ENCODE measurements at places on chromosomes 1 and 21.
A peak's percentile ranks its signal among the peaks of the same experiment; 100 is the strongest.

- DNase-seq: no peak
Observed at GRCh38 chr1:104064399-104064798, 314.7 kb downstream of the AMY1C start.

GRCh38 chr21:35510957-35511695 is 462.0 kb upstream of the RUNX1 start:
- peak; percentile 6 for DNase-seq

- DNase-seq: no peak
Observed at GRCh38 chr1:54518489-54518888, 29.5 kb upstream of the ACOT11 start.

DNA sequence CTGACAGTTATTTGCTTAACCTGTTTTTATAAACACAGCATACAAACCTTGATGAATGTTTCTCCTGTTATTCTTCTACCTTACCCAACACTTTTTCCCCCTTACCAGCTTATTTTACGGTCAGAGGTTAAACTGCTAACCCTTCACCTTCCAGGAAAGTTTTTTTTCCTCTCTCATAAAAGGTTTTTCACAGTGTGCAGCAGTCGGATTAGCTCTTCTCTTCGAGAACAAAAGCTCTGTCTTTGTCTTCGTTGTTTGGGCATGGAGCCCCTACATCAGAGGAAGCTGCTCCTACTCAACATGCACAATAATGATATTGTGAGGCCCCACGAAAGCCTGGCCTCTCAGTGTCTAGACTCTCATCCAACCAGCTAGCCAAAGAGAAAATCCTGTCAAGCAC is 42.0 kb downstream of the DENND1B start:
- no peak for DNase-seq

DNA sequence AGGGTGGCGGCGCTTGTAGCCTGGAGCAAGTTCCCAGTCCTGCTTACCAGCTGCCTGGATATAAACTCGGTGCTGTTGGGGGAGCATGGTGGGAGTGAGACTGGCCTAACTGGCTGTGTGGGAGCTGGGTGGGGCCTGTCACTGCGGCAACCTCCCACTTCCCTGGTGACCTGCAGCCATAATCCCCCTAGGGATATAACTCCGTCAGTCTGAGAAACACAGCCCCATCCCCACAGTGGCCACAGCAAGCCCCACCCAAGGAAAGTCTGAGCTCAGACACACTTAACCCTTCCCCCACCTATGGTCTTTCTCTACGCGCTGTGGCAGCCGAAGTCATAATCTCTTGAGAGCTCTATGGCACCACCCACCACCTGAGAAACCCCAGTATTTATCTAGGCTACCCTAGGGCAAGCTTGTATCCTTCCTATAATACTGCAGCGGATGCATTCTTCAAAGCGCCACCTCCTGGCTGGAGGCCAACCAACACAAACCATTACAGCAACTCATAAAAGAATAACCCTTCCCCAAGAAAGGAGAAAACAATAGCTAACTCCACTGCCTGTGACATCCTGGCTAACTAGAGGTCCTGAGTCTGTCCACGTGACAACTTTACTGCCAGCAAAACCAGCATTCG is 57.4 kb downstream of the ZNF648 start:
- DNase-seq: no peak

DNA sequence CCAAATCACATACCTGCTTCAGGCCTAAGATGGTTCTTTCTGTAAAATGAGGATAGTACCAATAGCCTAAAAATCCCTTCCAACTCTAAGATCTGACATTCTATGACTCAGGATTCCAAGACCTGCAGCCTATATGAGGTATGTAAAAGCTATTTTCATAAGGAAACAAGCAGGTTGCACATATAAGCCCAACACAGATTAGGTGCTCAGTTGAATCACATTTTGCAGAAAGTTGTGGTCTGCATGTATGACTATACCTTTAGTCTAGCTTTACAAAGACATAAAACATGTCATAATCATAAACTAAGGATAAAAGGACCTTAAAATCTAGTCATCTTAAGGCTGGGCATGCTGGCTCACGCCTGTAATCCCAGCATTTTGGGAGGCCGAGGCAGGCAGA is 7.3 kb downstream of the KTI12 start:
- no peak for DNase-seq

GRCh38 chr1:66618390-66618789 is 84.4 kb downstream of the SGIP1 start:
- no peak for DNase-seq

DNA sequence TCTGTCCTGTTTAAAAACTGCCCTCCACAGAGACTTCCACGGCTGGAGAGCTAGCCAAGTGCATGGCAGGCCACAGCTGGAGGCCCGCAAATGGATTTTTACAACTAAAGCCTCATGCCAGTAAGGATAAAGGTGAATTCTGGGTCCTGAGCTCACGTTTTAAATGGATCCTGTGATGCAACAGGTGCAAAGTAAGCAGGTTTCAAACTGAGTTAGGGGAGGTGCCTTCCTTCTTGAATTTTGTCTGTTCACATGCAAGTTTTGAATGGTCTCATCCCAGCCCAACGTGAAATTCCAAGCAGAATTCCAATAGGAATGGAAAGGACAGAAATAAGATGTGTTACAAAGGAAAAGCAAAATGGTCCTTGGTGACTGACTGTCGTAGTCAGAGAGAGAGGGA is 36.2 kb upstream of the A3GALT2 start:
- DNase-seq: no peak

GRCh38 chr1:59007820-59008598 is 224.2 kb upstream of the JUN start:
- DNase-seq: peak; percentile 3

GRCh38 chr1:183543619-183544204 is 46.5 kb downstream of the NCF2 start:
- no peak for DNase-seq

DNA sequence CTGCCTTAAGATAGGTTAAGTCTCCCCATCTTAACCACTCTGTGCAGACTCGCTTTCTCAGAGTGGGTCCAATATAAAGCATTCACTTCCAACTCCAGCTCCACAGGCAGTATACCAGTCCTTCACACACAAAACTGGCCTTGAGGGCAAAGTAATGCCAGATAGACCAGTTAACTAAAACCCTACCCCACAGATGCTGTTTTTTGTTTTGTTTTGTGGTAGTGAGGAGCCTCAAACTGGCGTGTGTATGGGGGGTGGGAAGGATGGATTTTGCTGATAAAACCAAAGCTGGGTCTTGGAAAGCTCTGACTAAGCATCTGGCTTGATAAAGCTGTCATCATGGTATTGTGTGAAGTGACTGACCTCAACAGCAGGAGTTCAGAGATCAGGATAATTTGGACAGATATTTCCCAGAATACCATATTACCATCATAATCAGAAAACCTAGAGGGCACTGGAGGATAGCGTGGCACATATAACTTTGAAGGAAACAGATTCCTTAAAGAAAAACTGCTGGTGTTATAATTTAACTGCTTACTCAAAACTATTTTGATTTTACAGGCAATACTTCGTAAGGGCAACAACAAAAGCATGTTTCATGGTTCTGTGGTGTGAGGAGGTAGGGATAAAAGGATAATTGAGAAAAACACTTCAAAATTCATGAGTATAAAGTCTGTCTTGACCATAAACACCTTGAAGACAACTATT is 29.6 kb upstream of the CPLANE2 start:
- DNase-seq: no peak

GRCh38 chr21:34599534-34600101 is 15.3 kb downstream of the RCAN1 start:
- DNase-seq: no peak

- no peak for DNase-seq
Observed at GRCh38 chr1:223298701-223299100, 65.3 kb downstream of the SUSD4 start.

- DNase-seq: no peak
Observed at GRCh38 chr1:41404308-41404761, 43.1 kb downstream of the FOXO6 start.

DNA sequence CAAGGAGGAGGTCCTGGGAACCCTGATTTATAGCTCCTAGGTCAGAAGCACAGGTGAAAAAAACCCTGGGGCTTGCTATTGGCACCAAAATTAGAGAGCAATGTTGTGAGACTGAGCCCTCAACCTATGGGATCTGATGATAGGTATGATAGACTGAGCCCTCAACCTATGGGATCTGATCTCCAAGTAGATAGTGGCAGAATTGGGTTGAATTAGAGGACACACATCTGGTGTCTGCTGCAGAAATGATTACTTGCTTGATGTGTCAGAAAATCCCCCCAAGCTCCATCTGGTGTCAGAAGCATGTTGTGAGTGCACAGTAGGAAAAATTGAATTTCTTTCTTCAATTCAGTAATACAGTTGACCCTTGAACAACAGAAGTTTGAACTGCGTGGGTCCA is 62.4 kb downstream of the MAP3K21 start:
- no peak for DNase-seq

DNA sequence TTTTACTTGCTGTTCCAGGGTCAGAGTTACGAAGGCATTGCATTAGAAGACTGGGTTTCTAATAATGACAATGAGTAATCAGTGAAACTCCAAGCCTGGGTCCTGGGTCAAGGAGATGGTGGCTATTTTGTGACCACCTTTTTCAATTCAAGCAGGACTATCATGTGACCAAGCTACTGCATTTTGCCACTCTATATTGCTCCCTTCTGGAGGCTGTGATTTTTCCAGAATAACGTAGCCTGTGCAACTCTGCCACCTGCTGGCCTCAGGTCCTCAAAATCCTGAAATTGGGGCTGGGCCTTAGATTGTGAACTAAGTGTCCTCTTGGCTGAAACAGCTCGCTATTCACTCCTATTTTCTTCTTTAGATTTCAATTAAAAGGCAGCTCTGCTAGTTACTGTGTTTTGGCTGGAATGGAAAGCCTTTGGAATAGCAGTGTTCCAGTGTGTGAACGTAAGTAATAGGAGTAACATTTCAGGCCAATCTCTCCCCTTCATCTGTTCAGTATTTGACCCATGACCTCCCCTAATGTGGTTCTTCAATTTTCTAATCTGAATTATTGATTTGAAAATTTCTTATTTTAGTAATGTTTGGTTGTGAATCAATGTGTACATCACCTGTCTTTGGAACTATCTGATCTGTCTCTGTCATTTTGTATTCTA is 52.9 kb upstream of the CD46 start:
- no peak for DNase-seq

DNA sequence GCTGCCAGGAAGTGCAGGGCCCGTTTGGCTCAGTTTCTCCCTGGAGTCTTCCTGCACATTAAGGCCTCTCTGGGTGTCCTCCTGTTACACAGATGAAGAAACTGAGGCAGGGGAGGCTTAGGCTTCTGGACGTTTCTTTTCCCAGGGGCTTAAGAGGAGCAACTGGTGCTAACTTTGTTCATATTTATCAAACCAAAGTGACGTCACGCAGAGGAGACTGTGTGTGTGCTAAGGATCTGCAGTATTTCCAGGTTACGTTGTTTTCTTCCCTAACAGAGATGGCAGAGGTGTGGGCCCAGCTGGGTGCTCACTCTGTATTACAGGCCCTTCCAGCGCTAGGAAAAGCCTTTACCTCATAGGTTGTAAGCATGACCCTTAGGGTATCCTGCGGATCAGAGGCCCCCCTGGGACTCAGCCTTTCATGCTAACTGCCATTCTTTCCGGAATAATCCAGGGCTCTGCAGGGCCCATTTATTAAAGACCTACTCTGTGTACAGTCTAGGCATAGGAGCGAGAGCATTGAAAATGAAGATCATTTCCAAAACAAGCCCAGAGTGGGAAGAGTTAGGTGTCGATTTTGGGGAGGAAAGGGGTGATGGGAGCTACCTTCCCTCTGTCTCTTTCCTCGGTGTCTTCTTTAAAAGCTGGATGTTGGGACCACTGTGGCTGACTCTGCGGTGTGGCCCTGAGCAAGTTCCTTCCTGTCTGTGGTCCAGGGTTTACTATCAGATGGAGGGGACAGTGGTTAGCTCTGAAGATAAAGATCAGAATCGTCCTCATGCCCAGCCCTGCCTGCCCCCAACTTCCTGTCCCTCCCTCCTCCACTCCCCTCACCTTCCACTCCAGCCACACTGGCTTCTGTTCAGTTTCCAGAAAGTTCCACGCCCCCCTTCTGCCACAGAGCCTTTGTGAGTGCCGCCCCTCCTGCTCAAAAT is 4.6 kb downstream of the AGTRAP start:
- no peak for DNase-seq

All from stimulated activated naive CD4-positive, alpha-beta T cell treated with Interleukin-2 at 50 U/mL for 16 hours (primary cell).